Activated CD8-positive, alpha-beta T cell treated with anti-CD3 and anti-CD28 coated beads, Interleukin-2, amount 10 ng/mL, durations not matched to agents 7 days and 5 days (primary cell): ENCODE measurements at places on chromosomes 3 and 15. TPM values are rescaled to one million over a fixed set of nuclear protein-coding genes. Genes with fewer than 3 reads are reported as not detected.

Gene CAMK1
- 33.5 TPM for total RNA-seq

DNA sequence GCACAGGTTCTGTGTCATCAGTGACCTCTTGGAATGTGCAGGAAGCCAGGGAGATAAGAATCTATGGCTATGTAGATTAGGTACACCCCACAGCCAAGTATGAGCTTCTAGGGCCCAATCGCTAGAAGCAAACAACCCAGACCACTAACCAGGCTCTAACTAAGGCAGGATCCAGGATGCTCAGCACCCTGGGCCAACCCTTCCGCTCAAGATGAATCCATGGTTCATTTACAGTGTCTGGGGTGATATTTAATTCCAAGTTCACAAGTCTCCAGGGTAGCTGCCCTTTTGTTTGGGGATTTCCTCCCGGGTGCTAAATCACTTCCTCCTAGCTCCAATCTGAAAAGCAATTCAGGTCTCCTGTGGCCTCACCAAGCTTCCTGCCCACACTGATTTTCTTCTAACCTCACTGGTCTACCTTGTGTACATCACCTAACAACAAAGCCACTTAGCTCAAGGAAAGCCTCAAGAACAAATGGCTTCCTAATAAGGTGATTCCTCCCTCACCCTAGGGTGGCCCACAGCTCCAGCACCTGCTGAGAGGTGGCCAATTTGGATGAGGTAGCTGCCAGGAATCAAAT lies 2.4 kb downstream of the EHD4 start:
- H3K27ac ChIP-seq, result peak overlapping the region; percentile 26
- peaks cover 56% of the 10 kb centered on the region for H3K4me1 ChIP-seq
- peak; percentile 72 for DNase-seq
- H3K36me3 ChIP-seq, result peaks cover 8% of the 10 kb centered on the region
- H3K27me3 ChIP-seq, result peaks cover 15% of the 10 kb centered on the region

GRCh38 chr3:143234526-143234925 lies 115.0 kb downstream of the CHST2 start:
- no peak overlapping the region for H3K27ac ChIP-seq
- no peaks in the 10 kb centered on the region for H3K27me3 ChIP-seq
- no peak overlapping the region for H3K4me3 ChIP-seq
- no peaks in the 10 kb centered on the region for H3K4me1 ChIP-seq

DNA sequence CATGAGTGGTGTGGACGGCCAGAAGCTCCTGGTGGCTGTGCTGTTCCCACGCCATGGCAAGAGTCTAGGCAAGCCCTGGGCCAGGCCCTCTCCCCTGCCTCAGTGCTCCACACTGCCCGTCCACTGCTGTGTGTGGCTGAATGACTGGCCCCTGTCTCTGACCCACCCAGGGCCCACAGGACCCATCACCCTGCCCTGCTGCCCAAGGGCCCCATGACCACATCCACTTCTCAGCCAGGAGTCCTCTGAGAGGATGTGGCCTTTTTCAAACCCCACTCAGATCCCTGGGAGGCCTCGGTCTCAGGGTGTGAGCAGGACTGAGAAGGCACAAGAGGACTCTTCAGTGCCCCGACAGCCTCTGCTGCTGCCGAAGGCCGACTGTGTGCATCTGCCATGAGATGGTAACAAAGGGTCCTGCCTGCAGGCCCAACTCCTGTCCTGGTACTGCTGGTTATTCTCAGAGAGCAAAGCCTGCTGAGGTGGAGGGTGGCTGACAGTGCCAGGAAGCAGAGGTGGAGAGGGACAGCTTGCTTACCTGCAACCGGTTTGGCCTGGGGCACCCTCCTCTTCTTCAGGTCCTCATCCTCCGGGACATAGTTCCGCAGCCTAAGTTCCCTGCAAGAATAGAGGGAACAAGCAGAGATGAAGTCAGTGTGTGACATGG lies 47.5 kb downstream of the PTH1R start:
- H3K36me3 ChIP-seq, result peaks cover 68% of the 10 kb centered on the region
- H3K4me1 ChIP-seq, result peaks cover 59% of the 10 kb centered on the region
- peak overlapping the region; percentile 83 for H3K27ac ChIP-seq

GRCh38 chr3:72143966-72144717 lies 359.2 kb upstream of the PROK2 start:
- H3K27me3 ChIP-seq, result no peaks in the 10 kb centered on the region
- peaks cover 2% of the 10 kb centered on the region for H3K36me3 ChIP-seq
- no peak for DNase-seq
- H3K4me3 ChIP-seq, result no peak overlapping the region
